NCI-H2171 (cell line): ENCODE measurements at places on chromosomes 16 and 17.

DNA sequence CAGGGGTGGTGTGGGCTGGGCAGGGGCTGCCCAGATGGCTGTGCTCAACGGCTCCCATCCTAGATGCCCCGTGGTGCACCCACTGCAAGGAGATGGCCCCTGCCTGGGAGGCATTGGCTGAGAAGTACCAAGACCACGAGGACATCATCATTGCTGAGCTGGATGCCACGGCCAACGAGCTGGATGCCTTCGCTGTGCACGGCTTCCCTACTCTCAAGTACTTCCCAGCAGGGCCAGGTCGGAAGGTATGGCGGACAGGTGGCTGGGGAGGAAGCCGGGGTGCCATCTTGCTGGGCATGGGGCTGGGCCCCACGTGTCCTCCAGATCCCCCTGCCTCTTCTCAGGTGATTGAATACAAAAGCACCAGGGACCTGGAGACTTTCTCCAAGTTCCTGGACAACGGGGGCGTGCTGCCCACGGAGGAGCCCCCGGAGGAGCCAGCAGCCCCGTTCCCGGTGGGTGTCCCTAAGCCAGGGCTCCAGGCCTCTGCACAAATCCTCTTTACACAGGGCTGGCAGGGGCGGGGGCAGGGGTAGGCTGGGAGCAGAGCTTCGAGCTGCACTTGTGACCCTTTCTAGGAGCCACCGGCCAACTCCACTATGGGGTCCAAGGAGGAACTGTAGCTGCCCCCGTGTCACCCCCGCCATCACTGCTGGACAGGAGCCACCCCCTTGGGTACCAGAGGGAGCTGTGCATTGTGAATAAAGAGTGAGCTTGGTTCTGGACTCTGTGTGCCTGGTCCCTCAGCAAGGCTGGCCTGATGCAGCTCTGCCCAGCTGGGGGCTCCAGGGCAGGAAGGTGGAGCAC lies 3.7 kb downstream of the PDIA2 start:
- DNase-seq: no peak

- DNase-seq: no peak
These were observed 10.5 kb upstream of the RBFOX3 start for GRCh38 chr17:79621151-79621943.

GRCh38 chr17:16297367-16298139 lies 55.7 kb downstream of the CENPV start:
- no peak for DNase-seq

DNA sequence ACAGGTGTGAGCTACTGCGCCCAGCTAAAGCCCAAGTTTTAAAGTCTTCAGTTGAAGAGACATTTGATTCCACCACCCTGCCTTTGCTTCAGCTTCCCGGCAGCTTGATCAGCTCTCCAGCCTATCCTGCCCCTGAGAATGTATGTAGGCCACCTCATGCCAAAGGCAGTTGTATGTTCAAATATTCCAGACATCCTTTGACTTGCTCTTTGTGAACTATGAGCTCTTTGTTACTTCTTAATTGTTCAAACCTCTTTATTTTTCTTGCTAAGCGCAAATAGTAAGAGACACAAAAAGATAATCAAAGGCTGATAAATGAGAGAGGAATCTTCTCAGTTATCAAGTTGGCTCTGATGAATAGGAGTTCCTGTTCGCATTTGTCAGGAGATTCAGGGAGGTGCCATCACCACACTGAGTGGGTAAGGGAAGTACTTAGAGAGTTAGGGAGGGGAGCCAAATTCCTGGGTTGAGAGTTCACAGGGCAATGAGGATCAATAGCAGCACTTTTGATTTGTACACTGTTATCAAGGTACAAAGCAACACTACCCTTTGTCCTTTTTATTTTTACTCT lies 32.0 kb upstream of the SUPT4H1 start:
- DNase-seq: no peak

DNA sequence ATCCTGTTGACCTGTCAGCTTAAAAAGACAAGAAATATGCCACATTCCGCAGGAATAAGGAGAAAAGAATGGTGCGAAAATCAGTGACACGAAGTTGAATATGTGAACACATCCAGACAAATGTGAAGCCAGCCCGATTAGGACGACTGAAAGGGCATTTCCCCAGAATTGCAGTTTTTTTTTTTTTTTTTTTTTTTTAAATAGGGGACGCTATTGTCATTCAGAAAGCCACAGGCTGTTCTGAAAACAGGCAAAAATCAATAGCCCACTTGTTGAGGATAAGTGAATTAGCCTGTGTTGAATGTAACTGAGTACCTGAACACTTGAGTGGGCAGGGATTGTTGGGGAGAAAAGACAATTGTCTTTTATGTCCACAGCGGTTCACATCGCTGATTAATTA lies 507.1 kb downstream of the WWOX start:
- no peak for DNase-seq

- no peak for DNase-seq
These were observed at the start of gene NTN1 for GRCh38 chr17:9021158-9021991. Gene NTN1 (plus strand): TSS chr17:9021510. CDS start chr17:9022374, 864 bp downstream.

- peak; percentile 25 for DNase-seq
These were observed 3.7 kb upstream of the DNAI2 start for GRCh38 chr17:74270333-74270732.

DNA sequence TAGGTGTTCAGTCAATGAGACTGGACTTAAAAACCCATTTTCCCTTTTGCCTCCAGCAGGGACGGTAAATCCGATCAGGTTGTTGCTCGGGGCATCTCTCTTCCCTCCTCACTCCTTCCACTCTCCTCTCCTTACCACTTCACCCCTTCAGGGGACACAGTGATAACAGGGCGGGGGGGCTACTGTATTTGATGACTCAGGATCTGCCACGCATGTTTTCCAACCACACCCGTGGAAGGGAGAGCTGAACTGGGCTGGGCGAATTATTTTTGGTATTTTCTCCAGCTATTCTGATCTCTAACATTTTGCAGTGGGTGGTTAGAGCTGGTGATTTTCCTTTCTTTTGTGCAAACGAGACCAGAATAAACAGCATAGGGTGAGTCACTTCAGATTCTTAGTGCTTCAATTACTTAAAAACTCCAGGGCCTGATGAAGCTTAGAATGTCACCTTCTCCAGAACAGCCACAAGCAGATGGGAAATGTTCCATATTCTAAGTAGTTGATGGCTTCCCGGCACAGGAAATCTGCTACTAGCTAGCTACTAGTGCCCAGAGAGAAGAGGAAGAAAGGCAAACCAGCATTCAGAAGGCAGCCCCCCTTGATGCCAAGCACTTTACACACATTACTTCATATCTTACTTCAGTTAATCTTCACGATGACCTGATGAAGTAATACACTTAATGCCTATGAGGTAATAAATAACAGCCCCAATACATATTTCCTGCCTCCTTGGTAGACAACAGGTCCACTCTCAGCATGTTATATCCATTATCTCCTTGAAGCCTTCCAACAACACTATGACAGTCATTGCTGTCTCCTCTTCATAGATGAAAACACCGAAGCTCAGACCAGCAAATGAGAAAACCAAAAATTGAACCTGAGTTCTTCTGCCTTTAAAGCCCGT lies 74.1 kb downstream of the ASIC2 start:
- no peak for DNase-seq

DNA sequence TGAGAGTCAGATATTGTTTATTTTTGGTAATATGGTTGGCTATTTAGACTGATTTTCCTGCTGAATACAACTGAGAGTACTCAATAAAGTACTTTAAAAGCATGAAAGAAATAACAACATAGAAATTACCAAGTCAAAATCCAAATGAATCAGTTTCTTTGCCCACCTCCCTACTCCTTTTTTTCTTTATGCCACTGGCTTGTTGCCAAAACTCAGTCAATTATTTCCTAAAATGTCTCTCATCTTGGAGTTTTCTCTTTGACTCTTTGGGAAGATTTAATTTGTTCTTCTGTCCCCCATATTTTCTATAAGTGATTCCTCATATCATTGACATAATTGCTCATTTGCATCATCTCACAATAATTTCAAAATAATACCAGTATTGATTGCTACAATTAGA lies 2.6 kb upstream of the OMG start:
- DNase-seq: peak; percentile 22

DNA sequence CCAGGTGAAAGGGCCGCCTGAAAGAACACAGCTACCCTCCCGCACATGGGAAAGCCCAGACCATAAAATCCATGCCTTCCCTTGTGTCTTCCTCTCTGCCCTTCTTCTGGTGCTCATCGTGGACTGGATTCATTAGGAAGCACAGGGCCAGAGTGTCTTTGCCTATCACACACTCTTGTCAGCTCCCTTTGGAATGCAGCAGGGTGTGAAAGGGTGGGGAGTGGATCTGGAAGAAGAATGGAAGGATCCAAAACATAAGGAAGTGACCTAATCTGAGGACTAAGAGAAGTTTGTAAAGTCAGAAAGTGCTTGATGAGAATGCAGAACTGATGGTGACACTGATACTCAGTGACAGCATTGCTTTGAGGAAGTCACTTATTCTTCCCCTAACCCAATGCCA lies 1147.3 kb upstream of the GOT2 start:
- no peak for DNase-seq

- no peak for DNase-seq
These were observed 48.8 kb upstream of the CACNG5 start for GRCh38 chr17:66786107-66786506.

GRCh38 chr17:41977991-41978390 lies 11.4 kb downstream of the CNP start:
- no peak for DNase-seq

- DNase-seq: no peak
These were observed 7.8 kb downstream of the ODAD4 start for GRCh38 chr17:41937970-41938954.

GRCh38 chr17:29640981-29641642 lies 18.4 kb upstream of the CORO6 start:
- no peak for DNase-seq

DNA sequence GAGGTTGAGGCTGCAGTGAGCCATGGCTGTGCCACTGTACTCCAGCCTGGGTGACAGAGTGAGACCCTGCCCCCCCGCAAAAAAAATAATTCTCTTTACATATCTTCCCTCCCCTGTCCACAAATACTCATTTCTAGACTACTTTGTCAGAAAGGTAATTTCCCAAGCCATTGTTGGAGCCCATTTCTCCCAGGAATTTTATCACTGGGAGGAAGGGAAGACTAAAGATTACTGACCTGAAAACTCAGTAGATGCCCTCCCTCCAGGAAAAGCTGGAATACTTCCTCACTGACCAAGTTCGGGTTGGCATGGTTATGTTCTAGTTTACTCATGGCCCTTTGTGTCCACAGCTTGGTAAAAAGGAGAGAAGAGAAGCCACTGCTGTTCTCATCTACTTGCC lies 4.1 kb downstream of the CALCOCO2 start:
- DNase-seq: no peak

- DNase-seq: no peak
These were observed 25.5 kb upstream of the SDK2 start for GRCh38 chr17:73669771-73670170.

GRCh38 chr17:80272366-80272765 lies 11.7 kb downstream of the RNF213 start:
- peak; percentile 56 for DNase-seq

DNA sequence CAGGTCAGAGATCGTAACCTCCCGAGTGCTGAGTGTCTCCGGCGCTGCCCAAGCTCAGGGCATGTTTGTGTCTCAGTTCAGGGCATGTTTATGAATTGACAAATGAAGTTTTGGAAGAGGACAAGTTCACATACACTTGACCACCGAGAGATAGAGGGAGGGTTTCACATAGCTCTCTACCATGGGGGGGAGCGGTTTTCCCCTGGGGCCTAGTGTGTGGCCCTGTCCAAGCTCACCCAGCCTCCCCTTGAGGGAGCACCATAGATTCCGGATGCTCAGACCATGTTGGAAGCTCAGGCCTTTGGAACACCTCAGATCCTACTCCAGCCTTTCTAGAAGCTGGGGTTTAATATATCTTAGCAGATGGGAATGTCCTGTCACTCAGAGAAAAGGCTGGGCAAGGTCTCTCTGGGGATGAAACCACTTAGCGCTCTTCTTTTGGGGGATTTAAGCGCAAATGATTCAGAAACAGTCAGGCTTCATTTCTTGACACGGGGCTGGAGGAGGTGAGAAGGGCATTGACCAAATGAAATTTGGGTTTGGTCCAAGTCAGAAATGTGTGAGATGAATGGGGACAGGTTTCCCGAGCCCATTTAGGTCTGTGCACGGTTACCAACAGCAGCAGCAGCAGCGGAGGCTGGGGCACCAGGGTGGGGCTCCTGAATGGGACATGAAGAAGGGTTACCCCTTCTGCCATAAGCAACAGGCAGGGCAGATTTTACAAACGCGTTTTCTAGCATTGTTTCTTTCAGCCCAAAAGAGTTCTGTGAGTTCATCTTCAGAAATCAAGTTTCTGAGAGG lies 96.6 kb downstream of the METRNL start:
- no peak for DNase-seq

GRCh38 chr17:64498308-64499203 lies 1.7 kb upstream of the POLG2 start:
- no peak for DNase-seq

GRCh38 chr16:72137380-72138063 lies 34.4 kb downstream of the PMFBP1 start:
- DNase-seq: peak; percentile 68

DNA sequence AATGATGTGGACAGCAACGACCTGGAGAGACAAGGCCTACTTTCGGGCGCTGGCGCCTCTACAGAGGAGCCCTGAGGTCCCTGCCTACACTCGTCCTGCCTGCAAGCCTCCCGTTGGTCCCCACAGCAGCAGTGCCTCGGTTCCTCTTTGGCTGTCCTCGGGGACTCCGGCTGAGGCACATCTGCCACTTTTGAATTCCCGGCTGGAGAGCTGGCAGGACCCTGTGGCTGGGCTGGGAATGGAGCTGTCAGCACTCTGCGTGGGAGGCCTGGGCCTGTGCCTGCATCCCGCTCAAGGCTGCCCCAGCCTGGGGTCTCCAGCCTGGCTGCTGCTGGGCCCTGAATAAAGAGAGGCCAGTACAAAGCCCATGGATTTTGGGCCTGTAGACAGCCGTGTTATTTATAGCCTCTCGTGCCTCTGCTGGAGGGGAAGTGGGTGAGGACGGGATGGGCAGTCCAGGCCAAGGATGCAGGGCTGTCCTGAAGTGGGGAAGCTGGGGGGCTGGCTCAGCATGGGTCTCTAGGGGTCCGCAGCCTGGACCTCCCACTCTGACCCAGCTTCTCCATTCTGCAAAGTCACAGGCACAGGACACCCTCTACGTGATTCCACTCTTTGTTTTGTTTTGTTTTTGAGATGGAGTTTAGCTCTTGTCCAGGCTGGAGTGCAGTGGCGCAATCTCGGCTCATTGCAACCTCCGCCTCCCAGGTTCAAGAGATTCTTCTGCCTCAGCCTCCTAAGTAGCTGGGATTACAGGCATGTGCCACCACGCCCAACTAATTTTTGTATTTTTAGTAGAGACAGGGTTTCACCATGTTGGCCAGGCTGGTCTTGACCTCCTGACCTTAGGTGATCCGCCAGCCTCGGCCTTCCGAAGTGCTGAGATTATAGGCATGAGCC lies 10.6 kb upstream of the SPNS2 start:
- no peak for DNase-seq

DNA sequence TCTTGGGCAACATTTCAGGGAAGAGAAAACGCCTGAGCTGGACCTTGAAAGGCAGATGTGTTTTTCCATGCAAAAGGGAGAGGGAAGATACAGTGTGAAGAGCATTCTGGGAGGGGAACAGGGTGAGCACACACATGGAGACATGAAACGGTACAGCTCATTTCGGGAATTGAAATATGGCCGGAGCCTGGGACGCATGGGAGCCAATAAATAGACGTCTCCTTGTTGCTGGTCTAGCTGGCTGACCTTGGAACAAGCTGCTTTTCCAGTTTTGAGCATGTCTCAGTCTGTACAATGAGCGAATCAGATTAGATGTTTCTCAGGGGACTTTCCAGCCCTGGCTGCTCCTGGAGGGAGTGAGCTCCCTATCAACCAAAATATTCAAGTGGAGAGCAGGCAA lies 63.6 kb downstream of the ASIC2 start:
- DNase-seq: no peak

GRCh38 chr17:81885869-81886548 lies 5.4 kb downstream of the ALYREF start:
- no peak for DNase-seq

GRCh38 chr17:35132099-35132498 lies 10.0 kb downstream of the NLE1 start:
- DNase-seq: no peak
